ENCODE measurements at places on chromosomes 6 and 20. TPM values are rescaled to one million over a fixed set of nuclear protein-coding genes. Genes with fewer than 3 reads are reported as not detected.

GRCh38 chr6:159996087-159996622 lies 27.3 kb downstream of the IGF2R start:
- DNase-seq, result no peak

APOM gene
- 1.8 TPM for total RNA-seq

DNA sequence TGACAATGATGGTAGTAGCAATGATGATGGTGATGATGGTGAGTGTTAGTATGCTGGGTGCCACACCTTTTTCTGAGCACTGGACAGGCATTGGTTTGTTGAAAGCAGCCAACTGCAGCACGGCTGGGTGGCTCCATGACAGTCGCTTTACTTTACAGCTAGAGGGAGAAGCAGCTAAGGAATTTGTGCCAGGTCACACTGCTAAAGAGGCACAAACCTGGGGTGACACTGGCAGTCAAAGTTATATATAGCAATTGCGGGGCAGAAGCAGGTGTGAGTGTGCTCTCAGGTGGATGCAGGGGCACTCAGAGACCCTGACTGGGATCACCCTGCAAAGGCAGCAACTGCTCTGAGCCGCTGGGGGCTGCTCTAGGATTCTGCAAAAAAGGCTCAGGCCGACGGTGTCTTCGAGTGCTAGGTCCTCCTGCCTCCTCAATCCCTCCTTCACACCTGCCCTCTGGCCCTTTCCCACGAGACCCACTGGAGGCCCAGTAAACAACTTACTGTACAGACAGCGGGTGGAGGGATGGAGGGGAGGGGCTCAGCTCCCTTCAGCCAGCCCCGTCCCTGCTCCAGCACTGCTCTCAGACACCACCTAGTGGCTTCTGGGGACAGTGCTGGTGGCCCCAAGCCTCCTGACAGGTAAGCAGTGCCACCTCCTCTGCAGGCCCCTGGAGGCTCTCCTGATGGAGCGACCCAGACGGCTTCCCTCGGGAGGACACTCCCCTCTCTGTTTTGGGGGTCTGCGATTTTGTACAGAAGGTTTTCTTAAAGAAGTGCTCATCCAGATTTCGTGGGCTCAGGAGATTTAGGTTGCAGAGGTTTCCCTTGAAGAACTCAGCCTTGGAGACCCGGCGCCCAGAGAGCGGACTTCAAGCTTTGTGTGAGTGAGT lies 4.4 kb upstream of the RPS21 start:
- DNase-seq, result peak; percentile 72

ACSS1 gene
- 54.6 TPM for total RNA-seq

- no peak for DNase-seq
Measured at GRCh38 chr20:40961176-40961575, 67.4 kb upstream of the TOP1 start.

CLPSL1 gene
- total RNA-seq, result not detected

GRCh38 chr6:2956930-2957685 lies 14.3 kb downstream of the SERPINB6 start:
- no peak for DNase-seq

PRIM2 gene
- 4.0 TPM for total RNA-seq

ECT2L gene
- 0.20 TPM for total RNA-seq

PLTP gene
- 71.8 TPM for total RNA-seq

DNA sequence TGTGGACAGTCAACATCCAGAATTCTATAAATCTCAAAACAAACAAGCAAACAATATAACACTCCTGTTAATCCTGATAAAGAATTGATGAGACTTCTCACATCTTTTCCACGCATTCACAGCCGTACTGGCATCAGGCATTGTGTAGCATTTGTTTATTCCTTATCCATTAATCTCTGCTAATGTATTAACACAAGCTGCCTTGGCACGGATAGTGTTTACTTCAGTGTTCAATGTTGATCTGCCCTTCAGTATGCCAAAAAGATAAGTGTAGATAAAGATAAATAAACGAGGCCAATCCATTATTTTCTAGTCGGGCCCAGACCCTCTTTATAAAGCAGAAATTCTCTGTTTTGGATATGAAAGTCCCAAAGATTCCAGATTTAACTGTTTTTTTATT lies 16.1 kb downstream of the UFL1 start:
- DNase-seq, result no peak

RUNX2 gene
- total RNA-seq, result 2.6 TPM
